ENCODE measurements at places on chromosomes 16 and 17.

GRCh38 chr16:30052671-30053372 is 12.7 kb upstream of the ALDOA start:
- DNase-seq, result peak; percentile 48

DNA sequence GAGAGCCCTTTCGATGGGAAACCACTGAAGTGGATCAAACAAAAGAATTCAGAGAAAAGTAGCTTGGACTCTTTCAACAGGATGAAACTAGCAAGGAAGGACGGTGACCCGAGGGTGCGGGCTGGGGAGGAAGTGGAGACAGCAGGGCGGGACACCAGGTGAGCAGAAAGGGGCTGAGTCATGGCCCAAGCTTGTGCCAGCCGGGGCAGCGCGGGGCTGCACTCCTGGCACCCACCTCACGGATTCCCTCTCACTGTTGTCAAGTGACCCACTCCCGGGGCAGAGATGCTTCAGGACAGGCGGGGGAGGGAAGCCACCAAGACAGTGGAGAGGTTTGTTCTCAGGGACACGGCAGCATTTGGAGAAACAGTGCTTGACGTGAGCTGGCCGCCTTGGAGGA is 10.7 kb upstream of the RNF222 start:
- DNase-seq, result no peak

DNA sequence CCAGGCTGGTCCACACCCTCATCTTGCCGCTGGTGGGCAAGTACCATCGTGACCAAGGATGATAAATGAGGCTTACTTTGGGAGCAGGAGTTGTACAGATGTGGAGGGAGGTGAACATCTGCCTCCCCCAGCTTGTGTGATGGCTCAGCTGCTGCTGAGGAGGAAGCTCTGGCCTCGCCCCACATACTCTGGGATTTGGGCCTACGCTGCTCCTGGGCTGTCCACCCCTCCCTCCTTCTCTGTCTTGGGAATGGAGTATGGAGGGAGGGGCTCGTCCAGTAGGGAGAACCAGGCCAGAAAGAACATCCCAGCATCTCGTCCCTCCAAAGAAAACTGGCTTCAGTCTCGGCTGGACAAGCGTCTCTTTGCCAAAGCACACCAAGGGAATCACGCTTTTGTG is 134.8 kb upstream of the CDC42EP4 start:
- no peak for DNase-seq

DNA sequence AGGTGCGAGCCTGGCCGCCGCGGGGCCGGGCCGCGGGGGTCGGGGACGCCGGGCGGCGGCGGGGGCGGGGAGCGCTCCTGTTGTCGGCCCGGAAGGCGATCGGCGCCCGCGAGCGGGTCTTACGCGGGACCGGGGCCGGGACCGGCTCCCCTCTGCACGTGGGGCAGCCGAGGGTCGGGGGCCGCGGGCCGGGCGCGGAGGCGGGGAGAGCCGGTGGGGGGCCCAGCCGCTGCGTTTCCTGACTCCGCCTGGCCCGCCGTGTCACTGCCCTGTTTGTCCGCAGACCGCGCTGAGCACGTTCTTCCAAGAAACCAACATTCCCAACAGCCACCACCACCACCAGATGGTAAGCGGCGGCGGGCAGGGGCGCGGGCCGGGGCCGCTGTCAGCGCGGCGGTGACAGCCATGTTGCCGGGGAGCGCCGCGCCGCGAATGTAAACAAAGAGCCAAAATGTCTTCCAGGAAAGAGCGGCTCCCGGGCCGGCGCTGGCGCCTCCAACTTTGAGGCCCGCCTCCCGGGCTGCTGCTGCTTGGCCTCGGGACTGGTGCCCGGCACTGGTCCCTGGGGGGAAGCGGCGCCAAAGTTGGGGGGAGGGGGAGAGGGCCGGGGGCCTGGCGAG is 586 bp downstream of the UBALD2 start:
- no peak for DNase-seq

GRCh38 chr17:1616101-1616500 is 12.5 kb downstream of the SLC43A2 start:
- no peak for DNase-seq

DNA sequence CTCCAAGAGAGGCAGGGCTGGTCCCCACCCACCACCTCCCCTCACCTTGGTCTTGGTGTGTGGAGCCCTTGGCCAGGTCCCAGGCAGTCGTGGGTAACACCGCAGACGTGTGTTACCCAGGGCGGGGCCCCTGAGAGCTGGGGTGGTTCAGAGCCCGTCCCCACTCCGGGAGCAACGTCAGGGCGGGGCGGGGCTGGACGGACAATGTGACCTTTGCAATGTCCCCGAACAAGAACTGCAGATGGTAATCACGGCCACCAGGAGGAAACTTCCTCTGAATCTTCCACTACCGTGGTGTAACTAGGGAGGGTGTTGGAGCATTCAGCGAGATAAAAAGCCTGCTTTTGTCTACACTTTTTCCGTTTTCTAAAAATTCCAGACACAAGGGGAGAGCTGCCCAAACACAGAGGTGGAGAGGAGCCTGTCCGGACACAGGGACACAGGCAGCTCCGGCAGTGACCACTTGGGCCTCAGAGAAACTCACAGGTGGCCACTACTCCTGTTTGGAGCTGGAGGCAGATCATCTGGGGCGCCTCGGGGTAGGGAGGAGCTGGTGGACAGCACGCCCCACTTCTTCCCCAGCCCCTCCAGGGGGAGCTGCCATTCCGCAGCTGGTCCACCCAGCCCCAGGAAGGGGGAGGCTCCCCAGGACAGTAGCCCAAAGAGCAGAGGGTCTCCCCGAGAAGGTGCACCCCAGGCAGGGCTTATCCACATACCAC is 14.2 kb upstream of the SLC38A10 start:
- DNase-seq, result no peak
